ENCODE measurements at places on chromosomes 5 and 9.

DNA sequence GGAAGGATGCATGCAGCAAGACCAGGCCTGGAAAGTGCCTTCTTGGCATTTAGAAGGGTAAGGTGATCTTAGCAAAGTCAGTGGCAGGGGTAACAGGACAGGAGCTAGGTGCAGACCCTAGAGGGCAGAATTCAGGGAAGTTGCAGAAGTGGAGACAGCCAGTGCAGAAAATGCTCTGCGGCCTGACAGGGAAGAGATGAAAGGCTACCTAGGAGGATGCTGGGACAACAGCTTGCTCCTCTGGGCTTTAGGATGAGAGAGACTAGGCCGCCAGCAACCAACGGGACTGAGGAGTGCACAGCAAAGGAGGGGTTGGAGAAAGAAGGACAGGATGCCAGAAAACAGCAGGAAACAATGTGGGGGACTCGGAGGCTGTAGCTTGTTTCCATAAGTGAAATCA is 219.9 kb downstream of the FSTL4 start:
- DNase-seq = no peak

- DNase-seq = no peak
Measured at GRCh38 chr5:145076040-145076439, 759.1 kb downstream of the PRELID2 start.

GRCh38 chr5:153237671-153238332 is 252.7 kb upstream of the GRIA1 start:
- DNase-seq = no peak

- no peak for DNase-seq
Measured at GRCh38 chr9:130150779-130151382, 21.3 kb upstream of the NCS1 start.

DNA sequence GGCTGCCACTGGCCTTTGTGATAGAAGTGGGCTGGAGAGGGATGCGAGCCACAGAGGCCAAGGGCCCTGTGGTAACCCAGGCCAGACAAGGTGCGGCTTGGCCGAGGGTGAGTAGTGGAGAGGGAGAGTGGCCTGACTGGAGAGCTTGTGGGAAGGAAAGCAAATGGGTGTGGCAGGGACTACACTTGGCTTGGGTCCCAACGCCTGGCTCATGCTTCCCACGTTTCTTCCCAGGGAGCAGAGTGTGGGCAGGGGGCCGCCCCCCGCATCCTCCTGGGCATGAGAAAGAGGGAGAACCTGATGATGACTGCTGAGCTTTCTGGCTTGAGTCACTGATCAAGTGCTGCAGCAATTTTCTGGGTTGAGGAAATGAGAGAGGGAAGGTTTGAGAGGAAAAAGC is 95.7 kb downstream of the ANKH start:
- DNase-seq = no peak

- DNase-seq = no peak
Measured at GRCh38 chr9:91048749-91049148, 247.1 kb downstream of the SYK start.

DNA sequence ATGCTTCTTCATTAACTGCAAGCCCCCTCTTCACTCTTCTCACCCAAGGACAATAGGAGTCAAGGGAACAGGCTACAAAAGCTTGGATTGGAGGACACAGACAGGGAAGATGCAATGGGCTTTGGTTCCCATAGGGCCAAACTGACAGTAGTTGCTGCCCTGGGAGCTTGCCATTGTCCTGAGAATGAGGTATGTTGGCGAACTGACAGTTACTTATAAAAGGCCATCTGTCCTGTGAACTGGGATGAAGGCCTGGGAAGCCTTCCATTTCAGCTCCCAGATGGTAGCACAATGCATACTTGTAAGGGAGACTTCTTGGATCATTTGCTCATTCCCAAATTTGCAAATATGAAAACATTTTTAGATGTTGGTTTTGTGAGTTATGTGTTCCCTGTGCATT is 88.9 kb downstream of the SNCAIP start:
- no peak for DNase-seq

- no peak for DNase-seq
Measured at GRCh38 chr5:1438871-1439270, 6.4 kb downstream of the SLC6A3 start.

DNA sequence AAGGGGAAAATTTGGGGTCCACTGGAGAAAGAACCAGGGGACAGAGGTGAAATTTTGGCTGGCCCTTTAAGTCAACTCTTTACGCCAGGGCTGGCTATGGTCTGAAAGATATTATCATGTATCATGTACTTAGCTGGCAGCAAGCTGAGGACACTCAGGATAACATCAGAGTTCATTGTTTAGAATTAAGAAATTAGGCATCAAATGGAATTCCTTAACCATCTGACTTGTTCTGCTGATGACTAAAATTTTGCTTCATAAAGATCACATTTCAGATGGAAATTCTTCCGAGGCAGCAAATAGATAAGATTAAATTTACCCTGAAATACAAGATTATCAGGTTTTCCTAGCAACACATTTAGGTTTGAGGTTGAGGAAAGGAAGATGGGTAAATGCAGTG is 269.4 kb upstream of the KLF9 start:
- no peak for DNase-seq

- DNase-seq = no peak
Measured at GRCh38 chr9:115192835-115193525, 75.0 kb upstream of the TNC start.

DNA sequence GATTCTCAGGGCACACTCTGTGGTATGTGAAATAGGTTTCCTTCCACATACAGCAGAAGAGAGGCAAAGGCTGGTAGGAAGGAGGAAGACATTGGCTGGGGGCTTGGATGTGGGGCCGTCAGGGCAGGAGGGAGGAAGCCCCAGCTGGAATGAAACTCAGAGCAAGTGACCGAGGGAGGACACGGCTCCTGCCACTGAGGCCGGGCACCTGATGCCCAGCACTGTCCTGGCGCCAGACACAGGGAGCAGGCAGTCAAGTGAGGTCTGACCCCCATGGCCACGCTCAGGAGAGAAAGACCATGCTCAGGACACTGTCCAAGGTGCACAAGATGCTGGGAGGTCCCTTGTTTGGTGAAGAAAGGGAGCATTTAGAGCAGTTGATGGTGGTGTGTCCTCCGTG is 245.5 kb downstream of the CACNA1B start:
- DNase-seq = no peak

DNA sequence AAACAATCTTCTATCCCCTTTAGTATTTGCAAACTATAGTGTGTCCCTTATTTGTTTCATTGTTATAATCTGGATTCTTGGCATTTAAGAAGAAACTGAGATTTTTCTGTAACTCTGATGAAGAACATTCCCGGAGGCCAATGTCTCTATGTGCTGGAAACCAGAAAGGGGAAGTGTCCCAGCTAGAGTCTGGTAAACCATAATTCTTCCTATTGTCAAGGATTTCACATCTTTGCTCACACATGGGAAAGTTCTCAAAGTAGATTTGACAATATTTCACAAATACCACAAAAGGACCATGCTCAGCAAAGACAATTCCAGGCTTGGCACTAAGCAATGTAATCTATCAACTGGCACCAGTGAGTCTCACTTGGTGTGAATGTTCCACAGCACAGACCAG is 146.8 kb downstream of the MUSK start:
- no peak for DNase-seq

GRCh38 chr5:176618783-176619182 is 8.8 kb upstream of the GPRIN1 start:
- DNase-seq = no peak

- no peak for DNase-seq
Measured at GRCh38 chr9:72315510-72316311, 49.3 kb downstream of the ZFAND5 start.

- DNase-seq = no peak
Measured at GRCh38 chr5:139915266-139915665, 119.7 kb downstream of the PSD2 start.

DNA sequence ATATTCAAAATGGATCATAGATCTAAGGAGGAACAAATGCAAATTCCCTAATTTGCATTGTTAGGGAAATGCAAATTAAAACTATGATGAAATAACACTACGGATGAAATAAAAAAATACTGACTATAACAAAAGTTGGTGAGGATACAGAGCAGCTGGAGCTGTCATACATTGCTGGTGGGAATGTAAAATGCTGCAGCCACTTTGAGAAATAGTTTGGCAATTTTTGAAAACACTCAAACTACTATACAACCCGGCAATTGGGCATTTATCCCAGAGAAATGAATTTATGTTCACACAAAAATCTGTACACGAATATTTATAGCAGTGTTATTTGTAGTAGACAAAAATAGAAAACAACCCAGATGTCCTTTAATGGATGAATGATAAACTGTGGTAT is 22.5 kb downstream of the C5orf47 start:
- DNase-seq = no peak

GRCh38 chr5:176389135-176390123 is 878 bp downstream of the HIGD2A start:
- no peak for DNase-seq

- DNase-seq = no peak
Measured at GRCh38 chr5:22699319-22699718, 153.8 kb downstream of the CDH12 start.

DNA sequence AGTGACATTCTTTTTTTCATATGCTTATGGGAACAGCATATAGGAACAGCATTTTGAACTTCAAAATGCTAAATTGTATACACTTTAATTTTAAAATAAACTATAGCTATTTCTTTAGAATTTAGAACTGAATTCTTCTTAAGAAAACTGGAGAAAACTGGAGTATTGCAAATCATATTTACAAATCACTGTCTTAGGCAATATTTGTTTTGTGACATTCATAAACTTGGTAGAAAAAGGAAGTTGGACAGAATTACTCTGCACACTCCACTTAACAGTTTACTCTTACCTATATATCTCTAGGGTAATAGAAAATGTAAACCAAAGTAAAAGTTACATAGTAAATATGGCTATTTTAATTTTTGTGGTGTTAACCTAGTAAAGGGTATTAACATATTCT is 3.1 kb downstream of the DMRTA1 start:
- DNase-seq = no peak

GRCh38 chr5:134577796-134578577 is 52.5 kb downstream of the JADE2 start:
- peak; percentile 52 for DNase-seq

- no peak for DNase-seq
Measured at GRCh38 chr9:127873886-127874285, 3.6 kb downstream of the AK1 start.

GRCh38 chr9:108642871-108643270 is 212.9 kb downstream of the ACTL7B start:
- no peak for DNase-seq

DNA sequence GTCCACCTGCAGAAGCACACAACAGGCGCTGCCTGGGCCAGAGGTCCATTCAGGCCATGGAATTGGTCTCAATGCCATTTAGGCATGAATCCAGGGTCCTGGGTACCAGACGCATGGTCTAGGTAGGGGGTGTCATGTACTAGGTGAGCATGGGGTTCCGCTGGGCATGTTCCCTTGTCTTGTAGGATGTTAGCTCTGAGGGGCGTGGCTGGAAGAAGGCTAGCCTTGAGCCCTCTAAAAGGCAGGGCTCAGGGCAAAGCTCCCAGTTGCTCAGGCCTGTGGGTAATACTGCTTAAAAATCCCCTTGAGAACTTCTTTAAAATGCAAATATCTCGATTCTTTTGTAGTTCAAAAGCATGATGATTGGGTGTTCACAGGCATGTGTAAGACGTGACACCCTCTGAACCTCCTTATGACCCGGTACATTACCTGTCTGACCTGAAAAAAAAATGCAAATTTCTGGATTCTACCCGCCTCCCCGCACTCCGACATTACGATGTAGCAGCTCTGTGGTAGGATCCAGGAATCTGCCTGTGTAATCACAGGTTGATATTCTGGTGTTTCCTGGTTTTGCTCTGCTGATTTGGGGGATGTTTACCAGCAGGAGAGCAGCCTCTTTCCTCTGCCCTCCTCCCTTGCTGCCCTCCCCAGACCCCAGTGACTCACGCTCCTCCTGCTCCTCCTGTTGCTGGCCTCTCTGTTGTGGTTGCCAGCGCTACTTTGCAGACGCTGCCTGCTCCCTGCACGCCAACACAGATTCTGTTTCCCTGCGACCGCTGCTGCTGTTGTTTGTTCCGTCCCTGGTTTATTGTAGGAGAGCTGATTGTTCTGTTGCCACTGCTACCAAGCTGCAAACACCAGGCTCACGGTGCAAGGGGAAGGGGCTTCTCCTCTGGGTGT is 5.7 kb downstream of the TMC1 start:
- peak; percentile 51 for DNase-seq

- DNase-seq = no peak
Measured at GRCh38 chr5:9479990-9480389, 65.9 kb downstream of the SEMA5A start.

GRCh38 chr9:134357631-134358025 is 31.4 kb downstream of the RXRA start:
- DNase-seq = no peak

DNA sequence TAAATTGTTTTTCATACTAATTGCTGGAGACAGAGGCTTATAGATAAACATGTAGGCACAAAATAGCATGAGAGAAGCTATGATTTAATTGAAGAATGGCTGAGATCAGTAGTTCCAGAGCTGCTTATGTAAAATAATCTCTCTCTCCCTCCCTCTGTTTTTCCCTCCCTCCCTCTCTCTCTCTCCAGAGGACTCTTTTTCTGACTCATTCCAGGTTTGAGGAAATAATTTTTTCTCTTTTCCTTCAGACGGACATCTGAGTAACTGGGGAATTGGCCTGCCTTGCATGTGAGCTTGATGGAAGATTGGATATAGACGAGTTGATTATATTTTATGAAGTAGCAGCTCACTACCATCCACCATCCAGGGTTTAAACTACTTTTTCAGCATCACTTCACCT is 35.5 kb downstream of the KCTD16 start:
- no peak for DNase-seq

GRCh38 chr5:10077791-10078545 is 171.7 kb downstream of the ATPSCKMT start:
- DNase-seq = no peak

- no peak for DNase-seq
Measured at GRCh38 chr5:148387325-148387724, 3.6 kb downstream of the FBXO38 start.

- DNase-seq = no peak
Measured at GRCh38 chr5:67211926-67212325, 15.3 kb upstream of the CD180 start.

DNA sequence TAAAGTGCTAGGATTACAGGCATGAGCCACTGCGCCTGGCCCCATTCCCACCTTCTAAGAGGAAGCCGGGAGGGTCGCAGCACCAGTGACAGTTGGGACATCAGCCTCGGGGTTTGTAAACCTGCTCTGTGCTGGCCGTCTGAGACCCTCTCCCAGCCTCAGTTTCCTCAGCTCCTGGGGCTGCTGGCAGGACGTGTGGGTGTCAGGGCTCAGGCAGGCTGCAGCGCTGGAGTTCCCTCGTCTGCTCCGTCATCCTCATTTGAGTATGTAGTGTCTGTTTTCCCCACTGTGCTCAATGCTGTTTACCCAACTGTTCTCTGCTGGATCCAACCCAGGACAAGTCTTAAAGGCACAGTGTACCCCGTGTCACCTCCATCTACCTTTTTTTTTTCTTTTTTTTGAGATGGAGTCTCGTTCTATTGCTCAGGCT is 2.0 kb upstream of the NINJ1 start:
- DNase-seq = no peak

All from activated naive CD8-positive, alpha-beta T cell treated with anti-CD3 and anti-CD28 coated beads, Interleukin-2, amount 50 U/mL, for 16 hours (primary cell).